ENCODE measurements at places on chromosomes 1 and 21.

DNA sequence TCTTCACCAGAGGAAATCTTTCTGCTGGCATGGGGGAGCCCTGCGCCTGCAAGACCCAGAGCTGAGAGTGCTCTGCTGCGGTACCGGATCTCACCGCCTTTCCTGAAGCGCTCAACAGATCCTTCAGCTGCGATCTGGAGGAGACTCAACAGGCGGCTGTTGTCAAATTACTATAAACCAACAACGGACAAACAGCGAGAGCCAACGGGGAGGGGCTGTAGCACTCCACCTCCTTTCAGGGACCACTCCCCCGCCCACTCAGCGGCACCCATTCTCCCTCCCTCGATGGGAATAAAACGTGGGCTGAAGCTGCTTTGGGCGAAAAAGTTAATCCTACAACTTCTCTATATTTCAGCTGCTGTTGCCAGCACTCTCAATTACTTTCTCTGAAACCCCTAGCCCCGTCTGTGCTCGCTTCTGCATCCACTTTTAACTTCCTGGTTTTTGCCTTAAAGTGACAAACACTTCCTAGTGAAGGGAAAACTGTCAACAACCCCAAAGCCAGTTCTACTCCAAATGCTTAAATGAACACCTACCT, at the start of gene FMO5:
FMO5 (minus strand) TSS at position 147 of the 538 bp plus-strand sequence. CDS start 310 bp downstream, outside the sequence.
- no peak for DNase-seq

DNA sequence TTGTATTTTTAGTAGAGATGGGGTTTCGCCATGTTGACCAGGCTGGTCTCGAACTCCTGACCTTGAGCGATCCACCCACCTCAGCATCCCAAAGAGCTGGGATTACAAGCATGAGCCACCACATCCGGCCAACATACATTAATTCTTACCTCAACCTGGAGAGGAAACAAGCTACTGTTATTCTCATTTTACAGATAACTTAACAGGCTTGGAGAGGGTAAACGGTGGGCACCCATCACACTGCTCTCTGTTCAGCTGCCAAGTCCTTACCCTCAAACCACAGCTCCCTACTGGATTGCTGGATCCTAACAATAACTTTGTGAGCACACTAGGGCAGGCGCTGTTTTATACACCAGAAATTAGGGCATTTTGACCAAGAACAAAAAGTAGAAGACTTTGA, 93.6 kb upstream of the BARHL2 start:
- DNase-seq = no peak

GRCh38 chr1:208499026-208499425, 254.8 kb upstream of the PLXNA2 start:
- DNase-seq = no peak

GRCh38 chr1:6423321-6423999, 1.1 kb upstream of the ESPN start:
- DNase-seq = no peak

DNA sequence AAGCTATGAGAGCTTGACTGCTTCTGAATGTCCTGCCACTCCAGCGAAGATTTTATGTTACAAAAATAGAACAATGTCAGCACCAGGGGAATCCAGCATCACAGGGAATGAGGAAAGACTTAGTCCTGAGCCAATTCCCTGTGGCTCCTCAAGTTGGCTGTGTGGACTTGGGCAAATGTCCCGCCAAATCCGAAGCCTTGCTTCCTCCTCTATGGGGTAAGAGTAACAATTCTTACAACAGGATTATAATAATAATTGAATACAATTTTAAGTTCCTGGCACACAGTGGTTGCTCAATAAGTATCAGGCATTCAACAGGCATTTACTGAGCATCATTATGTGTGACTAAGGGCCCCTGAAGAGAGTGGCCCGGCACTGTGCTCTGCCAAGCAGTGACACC, 44.4 kb downstream of the STPG1 start:
- no peak for DNase-seq

- DNase-seq = no peak
These were observed 75.0 kb downstream of the CEP350 start for GRCh38 chr1:180029524-180030135.

DNA sequence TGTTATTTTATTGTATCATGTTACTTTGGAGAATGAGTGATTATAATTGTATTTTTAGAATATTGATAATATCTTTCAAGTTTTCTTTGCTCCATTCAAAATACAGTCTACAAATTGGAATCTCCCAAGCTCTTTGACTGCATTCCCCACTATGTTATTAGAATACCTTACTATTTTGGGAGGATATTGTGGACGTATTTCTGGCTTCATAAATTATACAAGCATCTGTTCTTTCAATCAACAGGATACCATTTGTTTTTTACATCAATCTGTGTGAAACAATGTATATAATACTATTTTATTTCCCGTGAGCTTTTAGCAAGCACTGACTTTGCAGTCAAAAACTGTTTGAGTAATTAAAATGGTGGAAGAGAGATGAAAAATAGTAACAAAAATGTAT, 226.5 kb downstream of the PTPRC start:
- no peak for DNase-seq

GRCh38 chr1:59383963-59384362, 87.1 kb downstream of the FGGY start:
- no peak for DNase-seq

GRCh38 chr1:110341146-110341871, 2.1 kb downstream of the RBM15 start:
- DNase-seq = no peak

DNA sequence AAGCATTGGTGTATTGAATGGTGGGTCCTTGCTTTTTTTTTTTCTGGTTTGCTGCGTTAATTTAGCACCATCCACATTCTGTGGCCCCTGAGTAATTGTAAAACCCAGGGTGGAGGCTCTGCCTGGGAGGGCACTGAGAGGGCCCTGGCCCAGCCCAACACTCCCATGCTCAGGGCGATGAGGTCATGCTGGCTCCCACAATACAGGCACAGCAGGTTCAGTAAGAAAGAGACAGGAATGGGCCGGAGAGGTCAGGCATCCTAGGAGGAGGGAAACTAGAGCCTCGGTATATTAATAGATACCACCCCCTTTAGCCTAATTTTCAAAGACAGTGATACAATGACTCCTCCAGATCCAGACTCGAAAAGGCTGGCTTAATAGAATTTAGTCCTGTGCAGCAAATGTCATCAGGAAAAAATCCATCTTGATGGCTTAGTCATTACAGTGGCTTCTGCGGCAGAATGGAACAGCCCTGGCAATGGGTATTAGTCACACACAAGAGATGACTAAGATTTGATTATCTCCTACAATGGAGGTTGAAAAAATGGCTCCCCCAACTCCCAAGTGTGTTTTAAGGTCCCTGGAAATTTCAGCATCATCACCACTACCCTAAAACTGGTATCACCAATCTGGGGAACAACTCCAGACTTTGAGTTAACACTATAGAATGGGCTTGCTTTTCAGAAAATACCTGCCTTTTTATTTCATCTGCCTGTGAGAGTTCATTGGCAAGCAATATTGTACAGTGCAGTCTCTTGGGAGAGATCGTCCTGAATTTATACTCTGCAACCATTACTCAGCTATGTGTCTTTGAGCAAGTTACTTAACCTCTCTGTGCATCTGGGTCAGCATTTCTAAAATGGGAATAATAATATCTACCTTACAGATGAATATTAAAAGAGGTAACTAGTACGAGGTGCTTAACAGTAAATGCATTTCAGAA, 43.9 kb upstream of the LYST start:
- peak; percentile 66 for DNase-seq

GRCh38 chr1:86150553-86151055, 6.0 kb downstream of the COL24A1 start:
- DNase-seq = no peak

DNA sequence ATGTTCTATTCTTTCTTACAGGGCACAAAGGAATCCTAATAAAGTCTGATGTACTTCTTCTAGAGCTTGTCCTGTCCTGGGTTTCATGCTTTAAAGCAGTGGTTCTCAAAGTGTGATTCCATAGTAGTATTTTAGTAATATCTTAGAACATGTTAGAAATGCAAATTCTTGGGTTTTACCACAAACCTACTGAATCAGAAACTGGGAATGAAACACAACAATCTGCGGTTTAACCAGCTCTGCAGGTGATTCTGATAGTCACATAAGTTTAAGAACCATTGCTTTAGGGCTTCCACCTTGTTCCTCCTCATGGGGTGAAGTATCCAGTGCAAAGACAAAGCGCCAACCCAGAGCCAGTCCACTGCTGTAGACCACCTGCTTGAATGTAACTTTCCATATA, 41.1 kb downstream of the NGF start:
- no peak for DNase-seq

- DNase-seq = no peak
These were observed 81.0 kb upstream of the SGIP1 start for GRCh38 chr1:66452982-66453381.

- no peak for DNase-seq
These were observed 177.5 kb downstream of the ZZZ3 start for GRCh38 chr1:77504986-77505385.

- DNase-seq = no peak
These were observed 17.6 kb upstream of the RCAN1 start for GRCh38 chr21:34632498-34632897.

GRCh38 chr1:44757420-44757819, 17.8 kb downstream of the KIF2C start:
- no peak for DNase-seq

- no peak for DNase-seq
These were observed 98.9 kb downstream of the LYST start for GRCh38 chr1:235767795-235768194.

GRCh38 chr1:10561497-10561896, 86.7 kb downstream of the PEX14 start:
- no peak for DNase-seq

GRCh38 chr1:59159557-59160203, 137.2 kb upstream of the FGGY start:
- no peak for DNase-seq

- no peak for DNase-seq
These were observed 43.0 kb downstream of the GNB1 start for GRCh38 chr1:1847890-1848289.

DNA sequence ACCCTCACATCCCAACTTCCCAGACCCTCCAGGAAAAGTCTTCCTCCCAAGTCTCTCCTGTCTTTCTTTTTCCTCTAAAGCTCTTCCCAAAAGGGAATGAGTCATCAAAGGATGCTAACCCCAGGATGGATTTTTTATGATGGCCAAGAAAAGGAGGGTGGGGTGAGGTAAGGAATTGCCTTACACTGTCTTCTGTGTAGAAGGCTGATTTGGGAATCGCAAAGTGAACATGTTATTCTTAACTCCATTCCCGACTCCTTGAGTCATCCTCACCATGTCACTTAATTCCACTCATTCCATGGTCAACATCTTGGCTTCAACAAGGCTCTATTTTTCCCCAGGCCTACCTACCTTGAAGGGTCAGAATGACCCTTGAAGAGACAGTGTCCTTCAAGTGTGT, 44.0 kb downstream of the TBX15 start:
- DNase-seq = no peak

DNA sequence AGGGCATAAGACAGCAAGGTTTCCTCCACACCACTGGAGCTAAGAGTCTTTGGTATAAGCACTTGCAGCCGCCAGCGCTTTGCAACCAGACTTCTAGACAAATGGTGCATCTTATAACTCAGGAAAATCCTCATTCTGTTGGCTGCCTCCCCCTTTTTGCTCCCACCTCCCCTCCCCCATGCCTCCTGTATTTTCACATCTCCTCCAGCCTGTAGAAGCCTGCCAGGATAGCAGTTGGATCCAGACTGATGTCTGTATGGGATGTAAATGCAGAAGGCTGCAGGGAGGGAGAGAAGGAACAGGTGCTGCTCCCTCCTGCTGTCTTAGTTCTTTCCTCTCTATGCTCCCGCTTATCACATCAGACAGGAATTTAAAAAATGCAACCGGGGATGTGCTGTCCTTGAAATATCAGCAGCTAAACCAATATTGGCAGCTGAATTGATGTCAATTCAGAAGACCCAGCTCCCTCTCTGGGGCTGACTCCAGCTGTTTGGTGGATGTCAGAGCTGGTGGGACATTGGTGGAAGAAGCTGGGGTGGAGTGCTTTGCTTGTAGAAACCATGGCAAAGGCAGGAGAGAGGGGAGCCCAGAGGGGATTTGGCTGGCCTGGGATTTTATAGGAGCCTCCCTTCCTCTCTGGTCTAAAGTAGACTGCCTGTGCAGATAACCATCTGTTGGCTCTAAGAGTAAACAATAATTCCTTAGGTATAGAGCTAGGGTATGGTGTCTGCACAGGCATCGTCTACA, 53.5 kb downstream of the NFASC start:
- no peak for DNase-seq

DNA sequence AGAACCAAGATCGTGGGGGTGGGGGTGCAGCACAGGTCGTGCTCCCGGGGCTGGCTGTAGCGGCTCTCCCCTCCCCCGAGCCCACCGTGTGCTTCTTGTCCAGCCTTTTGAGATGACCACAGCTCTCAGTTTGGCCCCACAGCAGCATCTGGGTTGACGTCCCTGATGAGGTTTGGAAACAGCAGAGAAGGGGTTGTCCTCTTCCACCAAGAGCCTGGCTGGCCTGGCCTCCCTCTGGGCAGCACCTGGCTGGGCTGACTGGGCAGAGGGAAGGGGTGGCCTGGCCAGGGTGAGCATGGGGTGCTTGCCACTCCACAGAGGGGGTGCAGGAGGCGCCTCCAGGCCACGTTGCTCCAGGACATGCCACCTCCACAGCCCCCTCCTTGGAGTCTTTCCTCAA, 61.5 kb downstream of the SKI start:
- DNase-seq = no peak

DNA sequence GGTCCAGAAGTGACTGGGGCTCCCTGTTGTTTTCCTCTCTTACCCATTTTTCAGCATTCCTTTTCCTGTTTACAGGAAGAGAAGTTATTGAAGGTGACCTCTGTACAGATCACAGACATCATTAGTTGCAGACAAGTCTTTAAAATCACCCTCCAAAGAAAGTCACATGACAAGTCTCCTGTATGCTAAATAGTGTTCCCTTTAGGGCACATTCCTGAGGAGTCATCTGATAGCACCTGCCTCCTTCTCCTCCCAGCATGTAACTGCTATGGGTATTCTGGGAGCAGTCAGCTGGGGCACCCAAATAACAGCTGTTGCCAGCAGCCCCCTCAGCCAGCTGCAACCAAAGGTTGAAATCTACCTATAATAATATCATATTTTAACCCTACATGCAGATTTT, 200.6 kb downstream of the PTGER3 start:
- no peak for DNase-seq

DNA sequence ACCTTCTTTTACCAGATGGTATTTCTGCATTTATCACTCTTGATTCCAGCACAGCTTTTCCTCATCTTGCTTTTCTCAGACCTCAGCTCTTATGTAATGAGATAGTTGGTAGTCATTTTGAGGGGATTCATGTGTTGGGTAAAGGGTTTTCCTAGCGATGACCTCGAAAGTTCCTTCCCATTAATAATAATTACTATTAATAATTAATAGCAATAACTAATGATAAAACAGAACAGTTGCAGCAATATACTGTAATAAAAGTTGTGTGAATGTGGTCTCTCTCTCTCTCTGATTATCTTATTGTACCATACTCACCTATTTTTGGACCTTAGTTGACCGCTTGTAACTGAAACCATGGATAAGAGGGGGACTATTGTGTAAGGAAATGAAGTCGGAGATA, 14.2 kb downstream of the CAMTA1 start:
- no peak for DNase-seq

DNA sequence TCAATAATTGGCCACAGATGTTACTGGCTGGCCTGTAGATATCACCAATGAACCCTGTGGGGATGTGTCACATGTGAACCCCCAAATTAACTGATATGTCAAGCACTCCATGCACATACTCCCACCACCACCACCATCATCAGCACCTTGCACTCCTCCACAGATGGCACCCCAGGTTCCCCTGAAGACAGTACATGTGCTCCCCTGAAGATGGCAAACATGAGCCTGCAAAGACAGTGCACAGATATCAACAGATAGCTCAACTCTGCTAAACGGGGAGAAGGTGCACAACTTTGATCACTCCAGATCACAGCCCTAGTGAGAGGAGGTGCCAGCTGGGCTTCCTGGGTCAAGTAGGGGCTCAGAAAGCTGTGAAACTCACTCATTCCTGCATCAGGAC, 74.4 kb downstream of the CLCA4 start:
- DNase-seq = no peak
